Melanocyte of skin (primary cell): ENCODE measurements at places on chromosomes 7 and 10. TPM values are rescaled to one million over a fixed set of nuclear protein-coding genes. Genes with fewer than 3 reads are reported as not detected.

STX1A gene
- 7.0 and 8.9 TPM in 2 replicates for total RNA-seq

METTL27 gene
- 1.1 TPM in 1 of 2 replicates, not detected in the other for total RNA-seq

ARMH3 gene
- 10.3 and 10.6 TPM in 2 replicates for total RNA-seq

BEND7 gene
- 1.7 and 4.4 TPM in 2 replicates for total RNA-seq

MGAM2 gene
- under 0.01 TPM in 1 of 2 replicates, not detected in the other for total RNA-seq

NKX6-2 gene
- not detected in 2 replicates for total RNA-seq

HPS1 gene
- 51.0 and 56.1 TPM in 2 replicates for total RNA-seq

ZNF735 gene
- not detected in 2 replicates for total RNA-seq

TMEM120A gene
- 28.3 and 36.4 TPM in 2 replicates for total RNA-seq

TMEM184A gene
- total RNA-seq: not detected in 2 replicates

LIPN gene
- not detected in 2 replicates for total RNA-seq

NRG3 gene
- total RNA-seq: 0.67 and 1.5 TPM in 2 replicates

TAS2R5 gene
- total RNA-seq: 1.0 and 2.5 TPM in 2 replicates

MUC12 gene
- 0.69 and 0.73 TPM in 2 replicates for total RNA-seq

PPP1R17 gene
- not detected in 2 replicates for total RNA-seq

SLIT1 gene
- total RNA-seq: under 0.01 and 0.15 TPM in 2 replicates

VIM gene
- total RNA-seq: 5,536 and 6,062 TPM in 2 replicates

SH2B2 gene
- total RNA-seq: 4.7 and 5.5 TPM in 2 replicates

LIPJ gene
- under 0.01 and 1.2 TPM in 2 replicates for total RNA-seq

MIOS gene
- 21.7 and 41.4 TPM in 2 replicates for total RNA-seq

C1GALT1 gene
- 15.1 and 24.0 TPM in 2 replicates for total RNA-seq

GOLGA7B gene
- 3.8 and 6.9 TPM in 2 replicates for total RNA-seq

LGI1 gene
- total RNA-seq: under 0.01 TPM in 1 of 2 replicates, not detected in the other

LIPK gene
- not detected in 2 replicates for total RNA-seq

CPA4 gene
- total RNA-seq: 0.15 and 0.67 TPM in 2 replicates

FHIP2A gene
- 18.9 and 34.2 TPM in 2 replicates for total RNA-seq

PSMC2 gene
- 260 and 279 TPM in 2 replicates for total RNA-seq

TAS2R3 gene
- 1.00 and 1.7 TPM in 2 replicates for total RNA-seq

ZNF722 gene
- total RNA-seq: not detected in 2 replicates

TCERG1L gene
- total RNA-seq: 1.2 and 2.3 TPM in 2 replicates

VWA2 gene
- total RNA-seq: not detected in 2 replicates

PROSER2 gene
- 1.0 and 4.4 TPM in 2 replicates for total RNA-seq

HIP1 gene
- 35.4 and 44.7 TPM in 2 replicates for total RNA-seq

GPR37 gene
- total RNA-seq: 2.3 and 3.1 TPM in 2 replicates

NACAD gene
- total RNA-seq: under 0.01 and 0.73 TPM in 2 replicates

AKR1C1 gene
- 0.67 and 1.1 TPM in 2 replicates for total RNA-seq

SERPINE1 gene
- 1.0 and 46.2 TPM in 2 replicates for total RNA-seq

OPN1SW gene
- total RNA-seq: not detected in 2 replicates

BMPR1A gene
- total RNA-seq: 38.5 and 45.4 TPM in 2 replicates

FAM241B gene
- 0.34 and 1.5 TPM in 2 replicates for total RNA-seq

DENND11 gene
- 4.5 and 8.4 TPM in 2 replicates for total RNA-seq

CDC14C gene
- total RNA-seq: under 0.01 TPM in 2 replicates

DNAAF5 gene
- 24.4 and 29.8 TPM in 2 replicates for total RNA-seq

SPDYE2B gene
- not detected in 2 replicates for total RNA-seq
